PC-9 (cell line): ENCODE measurements at places on chromosomes 5 and 9.

DNA sequence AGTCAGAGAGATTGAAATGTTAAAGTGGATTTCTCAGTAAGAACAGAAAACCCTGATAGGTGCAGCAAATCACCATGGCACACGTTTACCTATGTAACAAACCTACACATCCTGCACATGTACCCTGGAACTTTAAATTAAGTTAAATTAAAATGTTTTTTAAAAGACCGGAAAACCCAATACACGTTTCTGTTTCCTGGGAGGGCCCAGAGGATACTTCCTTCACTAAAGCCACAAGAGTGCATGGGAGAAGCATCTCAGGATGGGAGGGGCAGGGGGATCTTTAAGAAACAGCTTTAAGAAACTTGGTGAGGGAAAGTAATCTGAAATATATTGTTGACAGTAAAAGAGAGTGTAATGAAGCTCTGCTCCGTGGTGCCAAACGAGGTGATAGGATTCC, 164.7 kb upstream of the PTGER4 start:
- DNase-seq: no peak

DNA sequence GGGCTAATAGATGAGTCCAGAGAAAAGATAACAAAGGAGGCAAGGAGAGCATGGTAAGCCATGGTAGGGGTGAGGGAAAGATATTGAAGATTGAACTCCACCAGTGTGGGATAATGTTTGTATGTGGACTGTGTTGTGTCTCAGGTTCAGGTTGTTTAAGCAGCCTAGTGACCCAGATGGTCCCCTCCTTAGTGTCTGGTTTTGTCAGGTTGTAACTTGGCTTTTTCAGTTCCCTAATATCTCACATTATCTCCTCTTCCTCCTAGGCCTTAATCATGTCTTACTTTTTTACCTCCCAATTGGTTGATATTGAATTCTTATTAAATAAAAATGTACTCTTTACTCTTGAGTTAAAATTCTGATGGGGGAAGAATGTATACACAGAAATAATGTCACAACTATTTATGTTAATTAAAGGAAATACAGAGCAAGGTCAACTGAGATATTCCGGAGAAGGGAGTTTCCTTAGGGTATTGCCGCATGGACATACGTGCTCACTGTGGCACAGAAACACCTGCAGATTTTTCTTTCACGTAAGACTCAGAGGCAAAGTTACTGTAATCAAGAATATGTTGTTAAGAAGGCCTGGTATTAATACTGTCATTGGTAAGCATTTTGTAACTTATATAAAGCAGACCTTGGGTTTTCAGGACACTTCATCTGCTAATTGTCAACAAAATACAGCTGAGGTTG, 23.4 kb upstream of the SH3GL2 start:
- no peak for DNase-seq

DNA sequence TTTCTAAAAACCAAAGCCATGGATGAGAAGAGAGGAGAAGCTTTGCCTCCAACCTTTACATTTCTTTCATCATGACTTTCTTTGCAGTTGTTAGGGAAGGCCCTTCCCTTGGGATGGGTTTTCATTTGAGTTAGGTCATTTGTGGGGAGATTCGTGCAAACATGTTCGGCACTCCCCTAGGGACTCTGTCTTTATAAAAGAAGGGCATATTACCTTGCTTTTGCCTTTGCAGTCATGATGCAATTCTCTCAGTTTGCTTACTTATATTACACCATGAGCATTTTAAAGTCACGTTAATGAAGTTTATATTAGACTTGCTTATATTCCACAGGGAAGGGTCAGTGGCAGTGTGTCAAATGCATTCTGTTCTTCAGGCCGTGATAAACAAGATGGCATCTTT, 289.3 kb upstream of the WWC1 start:
- DNase-seq: no peak

- peak; percentile 64 for DNase-seq
Observed at GRCh38 chr5:16489322-16489791, 23.8 kb upstream of the ZNF622 start.

- no peak for DNase-seq
Observed at GRCh38 chr5:178899289-178899688, 3.6 kb downstream of the ZFP2 start.

GRCh38 chr5:56774957-56775356, 40.4 kb upstream of the MAP3K1 start:
- DNase-seq: no peak
